Smooth muscle cell of bladder (primary cell): ENCODE measurements at places on chromosomes 2 and 18. TPM values are rescaled to one million over a fixed set of nuclear protein-coding genes. Genes with fewer than 3 reads are reported as not detected.

Gene PROC
- not detected in 2 replicates for total RNA-seq

Gene GULP1
- total RNA-seq, result 70.3 and 82.1 TPM in 2 replicates

Gene C2orf92
- 0.85 and 1.5 TPM in 2 replicates for total RNA-seq

Gene DUSP19
- total RNA-seq, result 3.4 and 3.8 TPM in 2 replicates

Gene MC5R
- total RNA-seq, result not detected in 2 replicates

Gene SF3B1
- total RNA-seq, result 163 and 188 TPM in 2 replicates

Gene AKAIN1
- total RNA-seq, result not detected in 2 replicates

Gene FARSB
- 8.7 and 9.4 TPM in 2 replicates for total RNA-seq

Gene CD28
- under 0.01 TPM in 1 of 2 replicates, not detected in the other for total RNA-seq
